ENCODE measurements at places on chromosomes 7 and 10.

DNA sequence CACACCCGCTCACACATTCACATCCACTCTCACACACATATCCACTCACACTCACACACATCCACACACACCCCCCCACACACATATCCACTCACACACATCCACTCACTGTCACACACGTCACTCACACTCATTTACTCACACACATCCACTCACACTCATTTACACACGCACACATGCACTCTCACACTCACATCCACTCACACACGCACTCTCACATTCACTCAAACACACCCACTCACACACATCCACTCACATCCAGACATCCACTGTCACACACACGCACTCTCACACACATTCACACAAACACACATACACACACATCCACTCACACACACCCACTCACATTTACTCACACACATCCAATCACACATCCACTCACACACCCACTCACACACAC is 18.3 kb downstream of the PWWP2B start:
- no peak for DNase-seq

DNA sequence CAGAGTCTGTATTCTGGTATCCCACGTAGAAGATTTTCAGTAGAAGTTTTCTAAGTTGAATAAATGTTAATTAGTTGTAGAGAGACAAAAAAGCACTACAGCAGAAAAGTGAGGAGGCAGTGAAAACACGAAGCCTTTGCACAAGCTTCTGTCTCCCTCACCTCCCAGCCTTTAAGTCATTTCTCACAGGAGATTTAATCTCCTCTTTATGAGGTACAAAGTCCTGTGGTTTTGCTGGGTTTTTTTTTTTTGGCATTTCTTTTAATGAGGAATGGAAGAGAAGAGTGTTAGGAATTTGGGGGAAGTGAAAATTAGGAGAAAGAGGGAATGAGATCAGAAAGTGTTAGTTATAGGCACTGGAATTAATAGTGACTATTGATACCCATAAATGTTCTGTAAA is 21.5 kb downstream of the SPAG6 start:
- no peak for DNase-seq

- no peak for DNase-seq
Observed at GRCh38 chr10:27203806-27204205, 36.8 kb downstream of the ACBD5 start.

- DNase-seq: no peak
Observed at GRCh38 chr7:126685018-126685573, 567.6 kb downstream of the GRM8 start.

GRCh38 chr7:148615085-148615730 is 24.6 kb downstream of the C7orf33 start:
- DNase-seq: no peak

GRCh38 chr7:105210721-105211205 is 178.0 kb downstream of the SRPK2 start:
- DNase-seq: no peak

DNA sequence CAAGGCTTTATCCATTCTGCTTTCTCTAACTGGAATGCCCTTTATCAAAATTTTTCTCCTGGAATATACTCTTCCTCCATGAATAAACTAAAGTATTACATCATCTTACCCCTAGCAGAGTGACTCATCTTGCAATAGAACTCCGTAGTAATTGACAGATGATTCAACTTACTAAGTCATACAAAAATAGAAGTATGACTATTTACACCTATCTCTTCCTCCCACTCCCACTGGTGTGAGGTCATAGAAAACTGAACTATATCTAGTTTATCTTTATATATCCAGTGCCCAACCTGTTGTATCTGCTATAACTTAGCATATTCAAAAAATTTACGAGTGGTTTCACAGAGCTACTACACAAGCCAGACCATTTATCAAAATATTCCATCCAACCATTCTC is 26.1 kb downstream of the ABCB1 start:
- DNase-seq: peak; percentile 86

GRCh38 chr10:1552881-1553670 is 184.2 kb downstream of the ADARB2 start:
- DNase-seq: no peak

- no peak for DNase-seq
Observed at GRCh38 chr7:135710417-135711138, 17.4 kb downstream of the SLC13A4 start.

- DNase-seq: no peak
Observed at GRCh38 chr10:29790207-29790606, 155.4 kb upstream of the SVIL start.

GRCh38 chr7:40777730-40778312 is 643.0 kb downstream of the SUGCT start:
- DNase-seq: no peak

- no peak for DNase-seq
Observed at GRCh38 chr7:91311839-91312238, 47.6 kb downstream of the FZD1 start.

DNA sequence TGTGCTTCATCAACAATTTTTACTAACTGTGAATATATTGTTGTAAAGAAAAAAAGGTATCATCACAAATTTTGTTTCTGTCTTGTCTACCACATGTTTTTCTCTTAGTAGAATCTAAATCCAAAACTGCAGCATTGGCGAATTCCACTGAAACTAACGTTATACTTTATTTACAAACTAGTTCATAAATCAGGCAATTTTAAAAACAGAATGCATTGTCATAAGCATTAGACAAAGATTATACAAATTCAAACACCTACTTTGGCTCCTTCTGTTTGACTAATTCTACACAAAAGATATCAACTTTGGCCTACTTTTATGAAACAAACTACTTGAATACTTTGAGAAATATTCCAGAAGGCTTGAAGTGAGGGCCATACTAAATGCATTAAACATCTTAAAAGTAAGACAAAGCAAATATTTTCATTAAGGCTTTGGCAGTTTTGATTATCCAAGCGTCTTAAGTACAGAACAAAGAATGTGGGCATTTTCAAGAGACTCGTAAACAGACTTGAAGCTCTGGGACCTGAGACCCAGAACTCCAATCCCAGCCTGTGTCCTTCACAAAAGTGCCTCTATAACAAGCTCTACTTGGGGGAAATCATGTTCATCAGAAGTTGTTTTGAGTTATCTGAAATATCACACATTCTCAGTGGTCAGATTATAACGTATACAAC is 81.0 kb downstream of the CPVL start:
- no peak for DNase-seq

DNA sequence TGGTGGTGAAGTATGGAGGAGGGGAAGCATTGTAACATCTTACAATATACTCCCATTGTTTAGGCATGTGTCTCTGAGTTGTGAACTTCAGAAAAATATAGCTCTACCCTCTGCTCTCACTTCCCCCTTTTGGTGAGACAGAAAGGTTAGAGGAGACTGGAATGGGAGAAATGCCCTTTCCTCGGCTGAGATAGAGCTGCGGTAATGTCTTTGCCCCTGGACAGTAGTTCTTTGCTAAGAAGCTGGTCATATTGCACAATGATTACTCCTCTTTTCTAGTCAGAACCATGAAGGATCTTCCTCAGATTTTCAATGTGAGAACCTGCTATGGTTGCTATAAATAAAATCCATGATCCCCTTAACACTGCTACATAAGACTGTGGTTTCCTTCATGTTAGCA is 171.0 kb downstream of the SEM1 start:
- no peak for DNase-seq

- peak; percentile 18 for DNase-seq
Observed at GRCh38 chr10:59865101-59865500, 41.3 kb downstream of the CCDC6 start.

DNA sequence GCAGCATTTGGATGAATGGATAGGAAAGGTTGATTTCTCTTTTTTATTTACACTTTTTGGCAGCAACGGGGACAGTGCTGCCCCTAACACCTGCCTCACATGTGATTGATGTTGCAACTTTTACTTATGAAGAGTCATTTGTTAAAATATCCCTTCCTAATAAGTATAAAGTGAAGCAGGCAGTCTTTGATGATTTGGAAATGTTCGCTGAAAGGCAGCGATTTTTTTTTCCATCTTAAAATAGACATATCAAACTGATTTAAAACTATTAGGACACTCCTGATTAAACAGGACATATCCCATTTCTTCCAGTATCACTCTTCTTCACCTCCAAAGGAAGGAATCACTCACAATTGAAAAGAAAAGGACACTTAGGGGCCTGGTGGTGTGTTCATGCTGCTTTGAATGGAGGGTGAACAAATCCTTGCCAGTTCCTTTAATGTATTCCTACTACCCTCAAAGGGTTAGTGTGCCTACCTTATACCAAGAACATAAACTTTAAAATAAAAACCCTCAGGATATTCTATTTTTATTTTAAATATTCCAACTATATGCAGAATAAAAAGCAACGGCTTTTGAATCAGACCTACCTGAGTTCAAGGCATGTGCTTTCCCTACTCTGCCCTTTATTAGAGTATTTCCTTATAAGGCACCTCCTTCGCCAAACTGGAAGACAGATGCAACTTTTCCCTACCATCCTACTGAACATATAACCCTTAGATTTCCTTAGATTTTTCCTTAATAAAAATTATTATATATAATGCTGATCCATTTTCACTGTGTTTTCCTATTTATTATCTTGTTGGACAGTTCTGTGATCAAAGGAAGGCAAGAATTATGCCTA is 1.1 kb downstream of the ADK start:
- DNase-seq: no peak

DNA sequence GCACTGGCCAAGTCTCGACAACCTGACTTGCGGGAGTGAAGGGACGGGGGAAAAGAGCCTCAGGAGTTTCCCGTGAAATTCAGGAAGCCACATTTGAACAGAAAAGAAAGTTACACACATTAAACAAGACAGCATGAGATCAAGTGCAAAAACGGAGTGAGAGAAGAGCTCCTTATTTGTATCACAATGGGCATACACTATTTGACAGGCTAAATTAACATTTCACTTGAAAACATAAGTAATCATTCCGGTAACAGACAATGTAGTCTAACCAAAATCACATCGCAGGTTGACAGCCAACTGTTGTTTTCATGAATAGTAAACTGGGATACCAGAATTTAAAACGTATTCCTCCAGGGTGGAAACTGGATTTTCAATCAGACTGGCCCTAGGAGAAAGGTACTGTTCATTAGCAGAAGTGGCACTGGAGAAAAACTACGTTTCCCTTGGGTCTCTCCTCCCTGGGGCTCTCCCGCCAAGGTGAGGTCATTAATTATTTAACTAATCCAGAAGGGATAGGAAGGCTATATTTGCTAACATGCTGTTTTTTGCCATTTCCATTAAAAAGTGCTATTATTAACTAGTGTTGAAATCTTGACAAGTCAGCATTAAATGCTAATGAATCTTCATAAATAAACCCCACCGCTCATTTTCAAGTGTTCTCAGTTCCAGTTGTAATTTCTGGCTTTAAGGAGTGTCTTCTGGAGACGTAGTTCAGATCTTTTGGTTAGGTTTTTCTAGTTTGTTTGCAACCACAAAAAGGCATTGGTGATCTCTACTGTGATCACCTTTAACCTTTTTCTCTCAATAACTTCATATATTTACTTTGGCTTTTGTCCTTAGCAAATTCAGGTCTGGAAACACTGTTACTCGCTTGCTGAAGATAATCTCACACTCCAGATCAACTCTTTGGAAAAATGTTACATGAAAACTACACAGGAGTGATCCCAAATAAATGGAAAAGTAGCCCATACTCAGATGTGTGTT is 25.1 kb downstream of the RHEB start:
- no peak for DNase-seq

DNA sequence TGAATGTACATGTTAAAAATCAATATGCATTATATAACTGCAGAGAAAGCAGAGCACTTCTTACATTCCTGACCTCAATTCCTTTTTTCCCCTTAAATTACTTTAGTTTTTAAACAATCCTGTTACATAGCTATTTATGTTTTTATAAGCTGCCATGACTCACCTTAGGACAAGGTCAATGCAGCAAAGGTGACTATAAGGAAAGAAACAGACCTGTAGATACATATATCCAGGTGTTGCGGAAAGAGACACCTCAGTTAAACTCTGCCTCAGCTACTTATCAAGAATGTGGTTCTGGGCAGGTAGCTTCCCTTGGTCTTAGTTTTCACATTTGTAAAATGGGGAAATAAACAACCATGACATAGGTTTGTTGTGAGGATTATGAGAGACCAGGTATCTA is 105.5 kb downstream of the DPY19L1 start:
- no peak for DNase-seq

- no peak for DNase-seq
Observed at GRCh38 chr7:116526897-116527296, 2.1 kb downstream of the CAV1 start.

- no peak for DNase-seq
Observed at GRCh38 chr7:148625342-148625741, 34.8 kb downstream of the C7orf33 start.

- peak; percentile 40 for DNase-seq
Observed at GRCh38 chr7:39950473-39951225, 593 bp downstream of the CDK13 start.

DNA sequence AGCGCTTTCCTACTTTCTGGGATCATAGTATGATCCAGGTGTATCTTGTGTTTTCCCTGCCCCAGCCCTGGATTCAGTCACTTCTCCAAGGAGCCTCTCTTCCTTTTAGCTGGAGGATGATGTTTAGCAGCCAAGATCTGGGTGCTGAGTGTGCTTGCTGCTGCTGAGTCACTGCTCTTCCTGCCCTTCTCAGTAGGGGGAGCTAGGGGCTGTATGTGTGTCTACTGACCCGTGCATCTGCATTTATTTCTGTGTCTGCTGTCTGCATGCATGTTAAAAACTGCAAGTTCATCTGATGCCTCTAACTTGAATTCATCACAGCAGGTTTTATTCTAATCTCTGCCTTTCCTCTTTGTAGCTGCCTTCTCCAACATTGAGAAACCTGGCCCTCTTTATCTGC is 31.6 kb downstream of the MGMT start:
- DNase-seq: no peak

DNA sequence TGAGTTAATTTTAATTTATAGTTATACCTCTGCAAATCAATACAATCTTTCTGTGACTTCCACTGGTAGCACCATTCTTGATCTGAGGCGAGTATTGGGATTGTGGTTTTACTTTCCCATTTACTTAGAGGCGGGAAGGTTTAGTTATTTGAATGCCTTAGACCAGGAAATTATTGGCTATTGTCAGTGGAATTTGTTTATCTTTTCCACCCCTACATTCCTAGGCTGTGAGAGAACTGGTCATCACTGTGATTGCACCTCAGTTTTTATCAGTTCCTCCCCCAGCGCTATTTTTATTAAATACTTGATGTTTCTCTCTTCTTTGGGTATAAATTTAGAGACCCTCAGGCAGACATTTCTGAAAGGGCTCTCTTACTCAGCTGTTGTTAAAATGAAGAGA is 29.9 kb downstream of the CDK14 start:
- DNase-seq: peak; percentile 82
